H9 (cell line): ENCODE measurements at places on chromosomes 5 and 9. TPM values are rescaled to one million over a fixed set of nuclear protein-coding genes. Genes with fewer than 3 reads are reported as not detected.

DNA sequence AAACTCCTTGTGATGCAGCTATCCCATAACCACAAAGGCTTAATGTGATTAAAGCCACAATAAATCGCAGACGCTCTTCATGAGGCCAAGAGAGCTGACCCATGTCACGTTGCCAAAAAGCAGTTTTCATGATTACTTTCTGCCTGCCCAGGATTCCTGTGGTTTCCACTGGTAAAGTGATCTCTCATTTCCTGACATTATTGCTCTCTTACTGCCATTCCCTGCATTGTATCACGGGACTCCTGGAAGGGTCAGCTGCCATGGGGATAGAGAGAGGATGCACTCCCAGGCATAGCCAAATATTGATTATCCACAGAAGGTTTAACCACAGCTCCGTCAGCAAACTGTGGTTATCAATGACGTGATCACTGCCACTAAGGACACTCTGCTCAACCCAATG is 103.8 kb upstream of the SLC1A3 start:
- no peaks in the 10 kb centered on the region for H3K4me1 ChIP-seq
- H3K4me3 ChIP-seq: no peak overlapping the region

DNA sequence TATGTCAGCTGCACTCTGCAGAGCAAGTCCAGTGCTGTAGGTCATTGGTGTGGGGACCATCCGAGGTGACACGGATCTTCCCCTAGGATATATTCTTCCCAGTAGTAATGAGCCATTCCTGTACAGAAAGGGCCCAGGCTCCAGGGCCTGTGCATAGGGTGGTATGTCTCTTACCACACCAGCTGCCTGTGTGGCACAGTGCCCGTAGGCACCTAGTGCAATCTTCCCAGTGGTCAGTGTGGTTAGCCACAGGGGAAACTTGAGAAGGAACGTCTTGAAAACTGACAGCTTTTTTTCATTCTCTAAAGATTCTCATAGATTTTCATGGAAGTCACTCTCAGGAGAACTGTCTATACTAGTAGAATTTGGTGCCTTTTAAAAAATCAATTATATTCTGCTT is 39.8 kb downstream of the CYSTM1 start:
- H3K36me3 ChIP-seq: no peaks in the 10 kb centered on the region
- no peak overlapping the region for H3K4me3 ChIP-seq
- no peak for DNase-seq
- no peak overlapping the region for H3K27ac ChIP-seq

GRCh38 chr5:153796527-153796926 is 242.2 kb downstream of the FAM114A2 start:
- H3K4me3 ChIP-seq: no peak overlapping the region
- no peak overlapping the region for H3K27ac ChIP-seq
- H3K4me1 ChIP-seq: no peaks in the 10 kb centered on the region
- no peaks in the 10 kb centered on the region for H3K27me3 ChIP-seq
- no peak for DNase-seq
- H3K36me3 ChIP-seq: no peaks in the 10 kb centered on the region

- H3K36me3 ChIP-seq: no peaks in the 10 kb centered on the region
- no peaks in the 10 kb centered on the region; the same call in 1 of the 2 replicates for H3K4me1 ChIP-seq
- DNase-seq: no peak
- no peak overlapping the region for H3K4me3 ChIP-seq
- H3K27me3 ChIP-seq: no peaks in the 10 kb centered on the region
- no peak overlapping the region for H3K27ac ChIP-seq
Observed at GRCh38 chr9:81759680-81760215, 70.4 kb upstream of the TLE1 start.

DNA sequence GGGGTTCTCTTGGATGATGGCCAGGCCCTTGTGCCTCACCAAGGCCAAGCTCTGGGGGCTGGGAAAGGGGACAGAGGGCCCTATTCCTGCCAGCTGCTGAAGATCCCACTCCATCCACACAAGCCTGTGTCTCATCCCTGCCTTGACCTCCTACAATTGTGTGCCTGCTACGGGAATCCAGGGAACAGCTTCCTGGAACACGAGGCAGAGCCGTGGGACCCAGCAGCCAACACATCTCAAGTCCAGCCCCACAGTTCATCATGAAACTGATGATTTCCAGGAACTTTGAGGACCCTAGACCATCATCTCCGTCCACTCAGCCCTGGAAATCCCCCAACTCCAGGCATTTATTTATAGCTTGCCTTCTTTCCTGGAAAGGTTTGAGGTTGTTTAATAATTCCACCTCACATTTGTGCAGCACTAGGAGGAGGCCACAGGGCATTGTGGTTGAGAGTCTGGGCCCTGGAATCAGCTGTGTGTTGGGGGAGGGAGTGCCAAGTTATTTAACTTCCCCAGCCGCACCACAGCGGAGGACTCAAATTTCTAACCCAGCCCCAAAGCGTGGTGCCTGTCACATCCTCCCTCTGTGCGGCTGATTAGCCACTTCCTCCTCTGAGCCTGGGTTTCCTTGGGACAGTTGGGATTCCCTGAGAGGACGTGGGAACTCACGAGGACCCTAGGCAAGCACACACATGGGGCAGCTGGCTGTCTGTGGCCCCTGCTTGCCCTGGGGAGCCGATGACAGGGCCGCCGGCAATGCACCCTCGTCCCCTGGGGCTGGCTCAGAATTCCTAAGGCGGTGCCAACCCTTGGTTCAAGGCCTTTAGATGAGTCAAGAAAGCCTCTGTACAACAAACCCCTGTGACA is 58.2 kb upstream of the GGTA1 start:
- peaks cover 4% of the 10 kb centered on the region; the same call in 1 of the 2 replicates for H3K4me1 ChIP-seq
- no peak overlapping the region for H3K27ac ChIP-seq
- no peak overlapping the region for H3K4me3 ChIP-seq
- H3K36me3 ChIP-seq: no peaks in the 10 kb centered on the region
- no peaks in the 10 kb centered on the region for H3K27me3 ChIP-seq

- no peaks in the 10 kb centered on the region for H3K27me3 ChIP-seq
- H3K27ac ChIP-seq: no peak overlapping the region
- peaks cover 34% of the 10 kb centered on the region for H3K36me3 ChIP-seq
- no peaks in the 10 kb centered on the region for H3K4me1 ChIP-seq
- no peak overlapping the region for H3K4me3 ChIP-seq
Observed at GRCh38 chr9:36064448-36065037, 27.8 kb downstream of the RECK start.

- H3K36me3 ChIP-seq: no peaks in the 10 kb centered on the region
- H3K27me3 ChIP-seq: peaks cover 13% of the 10 kb centered on the region
- H3K27ac ChIP-seq: no peak overlapping the region
- no peak for DNase-seq
Observed at GRCh38 chr9:117268847-117269446, 145.9 kb downstream of the ASTN2 start.

- peaks cover 5% of the 10 kb centered on the region for H3K4me1 ChIP-seq
- no peaks in the 10 kb centered on the region for H3K36me3 ChIP-seq
- no peak for DNase-seq
- no peak overlapping the region for H3K4me3 ChIP-seq
- H3K27me3 ChIP-seq: no peaks in the 10 kb centered on the region; the same call in 1 of the 2 replicates
Observed at GRCh38 chr5:132445930-132446329, 44.6 kb downstream of the IRF1 start.

- no peak overlapping the region for H3K4me3 ChIP-seq
- H3K4me1 ChIP-seq: no peaks in the 10 kb centered on the region
- no peaks in the 10 kb centered on the region; the same call in 1 of the 2 replicates for H3K27me3 ChIP-seq
- H3K36me3 ChIP-seq: no peaks in the 10 kb centered on the region
Observed at GRCh38 chr5:181042722-181043121, 2.7 kb downstream of the BTNL9 start.

- peaks cover 5% of the 10 kb centered on the region; the same call in 1 of the 2 replicates for H3K4me1 ChIP-seq
- no peaks in the 10 kb centered on the region; the same call in 2 of the 3 replicates for H3K36me3 ChIP-seq
- DNase-seq: no peak
- no peak overlapping the region for H3K27ac ChIP-seq
- H3K4me3 ChIP-seq: no peak overlapping the region
Observed at GRCh38 chr5:143779506-143779905, 32.5 kb upstream of the HMHB1 start.

DNA sequence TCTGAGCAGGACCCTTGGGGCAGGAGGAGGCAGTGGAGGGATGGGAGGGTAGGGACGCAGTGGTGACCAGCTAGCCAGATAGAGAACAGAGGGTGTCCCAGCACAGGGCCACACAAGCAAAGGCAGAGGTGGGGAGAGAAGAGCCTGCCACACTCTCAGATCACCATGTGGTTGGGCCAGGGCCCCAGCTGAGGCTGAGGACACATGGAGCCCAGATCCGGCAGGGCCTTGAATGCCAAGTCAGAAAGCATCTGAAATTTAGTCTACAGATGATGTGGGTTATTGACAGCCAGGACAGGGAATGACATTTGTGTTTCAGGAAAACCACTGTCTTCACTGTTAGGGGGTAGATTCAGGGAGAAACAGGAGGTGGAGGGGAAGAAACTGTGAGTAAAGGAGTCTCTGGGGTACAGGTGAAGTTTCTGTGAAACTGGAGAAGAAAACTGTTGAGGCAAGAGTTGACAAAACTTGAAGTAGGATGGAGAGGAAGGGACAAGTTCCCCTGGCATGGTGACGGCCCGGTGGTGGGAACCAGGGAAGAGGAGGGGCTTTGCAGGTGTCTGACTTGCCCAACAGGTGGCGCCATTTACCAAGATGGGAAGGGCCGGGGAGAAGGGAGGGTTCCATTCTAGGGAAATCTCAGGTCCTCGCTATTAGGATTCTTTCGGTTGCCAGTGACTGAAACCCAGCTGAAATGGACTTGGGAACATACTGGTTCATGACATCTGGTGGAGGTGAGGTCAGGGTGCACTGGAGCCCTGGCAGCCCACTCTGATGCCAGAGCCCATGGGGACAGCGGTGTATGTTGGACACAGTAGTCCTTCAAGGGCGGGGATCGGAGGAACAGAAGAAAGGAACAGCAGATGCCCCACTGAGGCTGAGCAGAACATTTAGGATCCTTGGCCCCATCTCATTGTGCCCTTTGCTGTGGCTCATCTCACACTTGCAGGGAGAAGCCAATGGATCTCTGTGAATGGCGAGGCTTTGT is 100.1 kb downstream of the KCNIP1 start:
- H3K27ac ChIP-seq: no peak overlapping the region
- H3K4me1 ChIP-seq: 0 out of 2 replicates have a peak, but pooled peaks cover 3% of the 10 kb centered on the region
- H3K36me3 ChIP-seq: no peaks in the 10 kb centered on the region; the same call in 2 of the 3 replicates
- H3K27me3 ChIP-seq: no peaks in the 10 kb centered on the region

DNA sequence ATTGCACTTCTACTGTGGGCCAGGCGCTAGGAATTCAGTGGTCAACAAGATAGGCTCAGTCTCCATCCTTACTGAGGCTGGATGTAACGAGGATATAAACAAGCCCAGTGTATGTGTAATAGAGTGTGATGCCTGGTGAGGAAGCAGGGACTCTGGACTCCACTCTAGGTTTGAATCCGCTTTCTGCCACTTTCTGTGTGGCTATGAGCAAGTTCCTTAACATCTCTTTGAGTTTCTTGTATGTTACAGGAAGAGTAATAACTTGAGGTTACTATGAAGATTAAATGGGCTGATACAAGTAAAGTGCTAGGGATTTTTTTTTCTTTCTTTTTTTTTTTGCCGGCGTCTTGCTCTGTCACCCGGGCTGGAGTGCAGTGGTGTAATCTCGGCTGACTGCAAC is 12.4 kb downstream of the DOCK2 start:
- no peak overlapping the region for H3K27ac ChIP-seq
- H3K36me3 ChIP-seq: no peaks in the 10 kb centered on the region
- no peak overlapping the region for H3K4me3 ChIP-seq
- H3K27me3 ChIP-seq: no peaks in the 10 kb centered on the region

DNA sequence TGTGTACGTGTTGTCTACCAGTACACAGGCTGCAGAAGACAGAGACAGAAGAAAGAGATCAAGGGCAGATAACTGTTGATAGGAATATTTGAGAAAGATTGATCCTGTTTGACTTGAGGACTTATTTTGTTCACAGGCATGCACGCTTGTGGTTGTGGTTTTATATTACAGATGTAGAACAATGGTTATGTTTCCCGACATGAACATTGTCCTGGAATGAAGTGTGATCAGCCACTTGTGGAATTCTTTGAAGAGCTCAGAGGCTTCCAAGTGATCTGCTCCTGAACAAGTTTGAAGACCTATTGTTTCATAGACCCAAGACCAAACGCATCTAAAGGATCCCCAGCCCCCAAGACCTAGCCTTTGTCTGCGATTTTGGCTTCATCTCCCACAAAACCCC is 13.7 kb downstream of the TEX53 start:
- no peaks in the 10 kb centered on the region for H3K27me3 ChIP-seq
- H3K4me3 ChIP-seq: no peak overlapping the region
- H3K36me3 ChIP-seq: peaks cover 23% of the 10 kb centered on the region
- no peak for DNase-seq

GRCh38 chr9:103193992-103194391 is 198.9 kb downstream of the CYLC2 start:
- H3K27ac ChIP-seq: no peak overlapping the region
- H3K4me1 ChIP-seq: no peaks in the 10 kb centered on the region
- no peak overlapping the region for H3K4me3 ChIP-seq
- H3K27me3 ChIP-seq: no peaks in the 10 kb centered on the region
- DNase-seq: no peak

GRCh38 chr9:94770334-94770733 is 43.8 kb downstream of the AOPEP start:
- no peak for DNase-seq
- H3K27ac ChIP-seq: no peak overlapping the region
- H3K27me3 ChIP-seq: no peaks in the 10 kb centered on the region

DNA sequence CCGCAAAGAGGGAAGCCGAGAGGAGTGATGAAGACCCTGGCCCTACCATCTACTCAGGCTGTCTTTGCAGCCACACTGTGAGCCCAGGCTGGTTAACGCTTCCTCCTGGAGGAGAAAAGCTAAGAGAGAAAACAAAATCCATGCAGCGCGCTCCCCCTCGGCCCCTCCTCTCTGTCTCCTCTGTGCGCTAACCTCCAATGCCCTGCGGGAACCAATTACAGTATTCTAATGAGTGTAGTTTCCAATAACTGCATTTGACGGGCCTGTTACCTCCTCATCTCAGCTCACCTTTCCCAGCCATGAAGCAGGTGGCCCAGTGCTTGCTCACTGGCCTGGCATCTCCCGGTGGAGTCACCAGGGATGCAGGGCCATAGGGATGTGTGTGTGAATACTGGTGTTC is 565.5 kb downstream of the EBF1 start:
- H3K4me3 ChIP-seq: no peak overlapping the region
- H3K27me3 ChIP-seq: no peaks in the 10 kb centered on the region
- no peaks in the 10 kb centered on the region for H3K36me3 ChIP-seq
- no peak overlapping the region for H3K27ac ChIP-seq

GRCh38 chr5:179436321-179437122 is 91.3 kb upstream of the ADAMTS2 start:
- H3K27me3 ChIP-seq: no peaks in the 10 kb centered on the region
- H3K36me3 ChIP-seq: peaks cover 4% of the 10 kb centered on the region; the same call in 2 of the 3 replicates
- no peak for DNase-seq
- no peaks in the 10 kb centered on the region for H3K4me1 ChIP-seq

DNA sequence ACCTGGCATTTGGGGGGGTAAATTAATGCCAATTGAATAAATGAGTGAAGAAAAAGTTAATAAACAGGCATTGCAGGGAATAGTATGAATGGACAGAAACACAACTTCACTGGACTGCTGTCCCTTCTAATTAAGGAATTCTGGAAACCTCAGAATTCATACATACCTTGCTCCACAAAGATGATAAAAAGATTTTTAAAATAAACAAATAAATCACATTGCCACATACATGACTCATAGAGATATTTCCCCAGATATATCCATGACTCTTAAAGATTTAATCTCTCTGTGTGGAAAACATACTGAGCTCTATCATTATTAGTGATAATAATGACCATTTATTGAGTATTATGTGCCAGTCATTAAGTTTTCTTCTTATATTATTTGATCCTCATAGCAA is 469.0 kb upstream of the MEF2C start:
- H3K27ac ChIP-seq: no peak overlapping the region
- H3K36me3 ChIP-seq: no peaks in the 10 kb centered on the region
- DNase-seq: no peak
- H3K4me1 ChIP-seq: no peaks in the 10 kb centered on the region

CYFIP2 gene
- total RNA-seq: 74.7 and 84.5 TPM in 2 replicates

ENDOG gene
- 16.7 and 17.6 TPM in 2 replicates for total RNA-seq

LCN6 gene
- total RNA-seq: not detected in 2 replicates

INSYN2B gene
- not detected in 2 replicates for total RNA-seq
